ENCODE measurements at places on chromosomes 4 and X.

- peak within 1 kb of the TSS; percentile 60 for H3K4me3 ChIP-seq
- no peaks in the 10 kb centered on the region for H3K27me3 ChIP-seq
- DNase-seq, result peak; percentile 100
- H3K36me3 ChIP-seq, result no peaks in the 10 kb centered on the region
These were observed at the start of gene BBS12 for GRCh38 chr4:122732329-122733026. TSS of gene BBS12 (plus strand) at chr4:122732704. CDS start at chr4:122741893, 9,189 bp downstream.

GRCh38 chr4:72274251-72274650, 242.5 kb downstream of the NPFFR2 start:
- H3K27ac ChIP-seq, result no peak overlapping the region
- DNase-seq, result no peak
- H3K4me3 ChIP-seq, result no peak overlapping the region
- H3K4me1 ChIP-seq, result no peaks in the 10 kb centered on the region
- H3K36me3 ChIP-seq, result no peaks in the 10 kb centered on the region

GRCh38 chr4:174873931-174874330, 44.2 kb upstream of the ADAM29 start:
- H3K27ac ChIP-seq, result no peak overlapping the region
- no peaks in the 10 kb centered on the region for H3K4me1 ChIP-seq
- H3K27me3 ChIP-seq, result no peaks in the 10 kb centered on the region
- H3K4me3 ChIP-seq, result no peak overlapping the region

DNA sequence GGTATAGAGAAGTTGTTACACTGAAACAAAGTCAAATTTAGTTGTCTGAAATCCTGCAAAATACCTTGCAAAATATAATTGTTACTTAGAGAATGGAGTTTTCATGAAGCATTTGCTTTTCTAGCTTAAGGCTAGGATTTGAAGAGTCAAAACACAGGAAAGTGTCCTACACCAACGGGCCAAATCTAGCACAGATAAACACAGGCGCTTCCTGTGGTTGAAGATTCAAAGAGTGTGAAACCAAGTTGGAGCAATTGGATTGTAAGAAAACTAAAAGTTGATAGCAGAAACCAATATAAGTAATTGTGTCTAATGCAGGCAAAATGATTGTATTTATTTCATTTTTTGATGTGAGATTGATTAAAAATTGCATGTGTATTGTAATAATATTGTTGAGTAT, 2002.5 kb upstream of the TENM3 start:
- H3K4me3 ChIP-seq, result no peak overlapping the region
- DNase-seq, result no peak
- no peak overlapping the region for H3K27ac ChIP-seq
- no peaks in the 10 kb centered on the region for H3K4me1 ChIP-seq
- no peaks in the 10 kb centered on the region for H3K27me3 ChIP-seq
- no peaks in the 10 kb centered on the region for H3K36me3 ChIP-seq

DNA sequence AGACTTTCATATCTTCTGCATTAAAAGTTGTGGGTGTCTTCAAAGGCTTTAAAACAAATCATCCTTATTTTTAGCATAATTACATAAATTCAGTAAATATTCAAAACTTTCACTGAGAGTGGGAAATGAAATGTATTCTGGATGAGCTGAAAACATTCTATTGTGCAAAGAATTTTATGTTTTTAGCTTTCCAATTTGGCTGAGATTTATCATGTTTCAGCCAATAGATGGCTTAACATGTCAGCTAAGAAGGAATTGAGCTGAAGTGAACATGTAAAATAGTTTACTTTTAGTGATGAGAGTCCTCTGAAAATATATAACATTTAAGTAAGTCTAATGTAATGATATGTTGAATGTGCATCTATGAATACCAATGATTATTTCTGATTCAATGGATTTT, 213.5 kb upstream of the GIMD1 start:
- H3K4me1 ChIP-seq, result no peaks in the 10 kb centered on the region
- no peak overlapping the region for H3K27ac ChIP-seq

DNA sequence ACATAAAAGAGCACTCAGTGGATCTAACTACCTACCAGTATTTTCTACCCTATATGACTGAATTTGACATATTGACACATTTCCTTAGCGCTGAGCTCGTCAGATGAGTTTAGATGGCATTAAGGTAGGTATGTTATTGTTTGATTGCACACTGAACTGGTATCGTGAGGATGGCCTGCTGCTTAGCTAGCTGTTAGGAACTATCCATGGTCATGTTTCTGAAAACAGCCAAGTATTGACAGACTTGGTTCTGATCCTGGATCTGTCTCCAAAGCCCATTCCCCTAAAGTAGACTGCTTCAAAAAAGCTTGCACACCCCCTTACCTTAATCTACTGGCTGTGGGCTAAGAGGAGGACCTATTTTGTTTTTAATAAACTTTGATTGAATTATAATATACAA, 32.9 kb downstream of the FNIP2 start:
- no peaks in the 10 kb centered on the region for H3K4me1 ChIP-seq
- DNase-seq, result no peak

DNA sequence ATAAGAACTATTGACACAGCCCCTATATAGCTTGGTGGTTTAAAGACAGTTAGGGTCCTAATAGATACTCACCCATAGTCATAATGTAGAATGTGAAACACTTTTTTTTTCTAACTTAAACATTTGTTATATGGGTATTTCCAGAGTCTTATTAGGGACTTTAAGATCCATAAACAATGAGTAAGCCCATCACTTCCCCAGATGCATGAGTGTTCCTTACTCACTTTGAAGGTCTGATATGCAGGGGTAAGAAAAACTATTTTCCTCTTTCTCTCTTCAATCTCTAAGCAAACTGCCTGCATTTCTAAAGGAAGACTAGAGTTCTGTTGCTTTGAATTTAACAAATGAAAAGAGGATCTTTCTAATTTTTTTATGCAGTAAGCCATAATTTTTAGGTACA, 443.6 kb upstream of the PITX2 start:
- no peaks in the 10 kb centered on the region for H3K27me3 ChIP-seq
- no peak for DNase-seq
- no peaks in the 10 kb centered on the region for H3K36me3 ChIP-seq

DNA sequence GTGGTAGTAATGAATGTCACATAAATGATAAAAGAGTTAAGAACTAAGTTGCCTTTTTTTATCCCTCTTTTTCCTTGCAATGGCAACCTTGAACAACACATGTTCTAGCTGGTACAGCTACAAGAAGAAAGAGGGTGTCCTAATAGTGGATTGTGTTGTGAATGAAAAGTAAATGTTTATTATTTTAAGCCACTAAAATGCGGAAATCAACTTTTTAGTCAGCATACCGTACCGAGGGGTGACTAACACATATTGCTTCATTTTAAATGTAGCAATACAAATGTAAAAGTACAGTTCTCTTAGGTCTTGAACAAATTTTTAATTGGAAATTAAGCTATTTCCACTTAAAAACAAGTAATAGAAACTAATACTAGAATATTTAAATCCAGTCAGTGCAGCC, 17.7 kb upstream of the AP1AR start:
- H3K27me3 ChIP-seq, result no peaks in the 10 kb centered on the region
- H3K4me1 ChIP-seq, result no peaks in the 10 kb centered on the region
- no peak overlapping the region for H3K4me3 ChIP-seq

DNA sequence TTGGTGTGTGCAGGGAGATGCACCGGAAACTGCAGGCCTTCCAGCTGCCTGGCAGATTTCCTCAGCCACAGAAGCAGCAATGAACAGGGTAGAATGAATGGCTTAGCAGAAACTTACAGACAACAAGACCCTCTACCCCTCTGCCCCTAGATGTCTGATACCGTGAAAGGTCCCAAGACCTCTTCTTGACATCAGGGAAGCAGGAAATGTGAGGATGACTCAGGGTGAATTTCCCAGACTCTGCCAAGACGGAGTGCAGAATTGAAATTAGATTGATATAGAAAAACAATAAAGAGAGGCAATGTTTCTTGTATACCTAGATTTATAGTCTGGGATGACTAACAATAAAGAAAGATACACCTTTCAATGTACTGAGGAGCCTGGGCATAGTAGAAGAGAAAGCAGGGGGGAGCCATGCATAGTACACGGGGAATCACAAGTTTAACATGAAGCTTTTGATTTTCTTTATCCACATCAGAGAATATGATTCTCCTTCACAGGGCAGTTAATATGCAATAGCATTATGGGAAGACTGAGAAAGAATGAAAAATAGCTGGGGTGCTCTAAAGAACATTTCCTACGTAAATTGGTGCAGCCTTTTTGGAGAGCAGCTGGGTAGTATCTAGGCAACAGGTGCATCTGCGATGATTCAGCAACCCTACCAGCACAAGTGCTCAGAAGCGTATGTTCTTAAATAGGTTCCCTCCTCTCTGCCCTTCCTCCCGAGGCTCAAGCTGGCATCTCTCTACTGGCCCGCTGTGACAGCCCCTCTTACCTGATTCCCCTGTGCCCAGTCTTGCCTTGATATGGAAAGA, 18.3 kb upstream of the CXCR3 start:
- no peaks in the 10 kb centered on the region for H3K27me3 ChIP-seq
- no peak for DNase-seq
- no peaks in the 10 kb centered on the region for H3K36me3 ChIP-seq

GRCh38 chrX:47607091-47607490, 12.6 kb downstream of the SYN1 start:
- H3K4me1 ChIP-seq, result no peaks in the 10 kb centered on the region
- no peaks in the 10 kb centered on the region for H3K36me3 ChIP-seq
- no peak overlapping the region for H3K4me3 ChIP-seq
- H3K27me3 ChIP-seq, result no peaks in the 10 kb centered on the region
- DNase-seq, result no peak

GRCh38 chr4:40205259-40206198, 8.7 kb downstream of the RHOH start:
- no peak for DNase-seq
- H3K27me3 ChIP-seq, result no peaks in the 10 kb centered on the region
- peak overlapping the region; percentile 74 for H3K27ac ChIP-seq

- peaks cover 27% of the 10 kb centered on the region for H3K4me1 ChIP-seq
- peak overlapping the region; percentile 72 for H3K27ac ChIP-seq
- peak; percentile 69 for DNase-seq
These were observed 19.1 kb upstream of the S100P start for GRCh38 chr4:6674500-6675149.

- no peak overlapping the region for H3K27ac ChIP-seq
- peaks cover 74% of the 10 kb centered on the region for H3K27me3 ChIP-seq
- DNase-seq, result no peak
- H3K4me1 ChIP-seq, result peaks cover 4% of the 10 kb centered on the region
These were observed 16.8 kb downstream of the ZFYVE28 start for GRCh38 chr4:2401610-2401983.

GRCh38 chr4:150009533-150009932, 68.7 kb upstream of the DCLK2 start:
- no peaks in the 10 kb centered on the region for H3K4me1 ChIP-seq
- no peaks in the 10 kb centered on the region for H3K36me3 ChIP-seq
- no peaks in the 10 kb centered on the region for H3K27me3 ChIP-seq
- no peak for DNase-seq

All from thymus (tissue), 14 donors.